Stimulated activated CD8-positive, alpha-beta memory T cell treated with anti-CD3 and anti-CD28 coated beads, Interleukin-15, amount 100 ng/mL, for 4 hours (primary cell): ENCODE measurements at places on chromosomes 3 and 15.

DNA sequence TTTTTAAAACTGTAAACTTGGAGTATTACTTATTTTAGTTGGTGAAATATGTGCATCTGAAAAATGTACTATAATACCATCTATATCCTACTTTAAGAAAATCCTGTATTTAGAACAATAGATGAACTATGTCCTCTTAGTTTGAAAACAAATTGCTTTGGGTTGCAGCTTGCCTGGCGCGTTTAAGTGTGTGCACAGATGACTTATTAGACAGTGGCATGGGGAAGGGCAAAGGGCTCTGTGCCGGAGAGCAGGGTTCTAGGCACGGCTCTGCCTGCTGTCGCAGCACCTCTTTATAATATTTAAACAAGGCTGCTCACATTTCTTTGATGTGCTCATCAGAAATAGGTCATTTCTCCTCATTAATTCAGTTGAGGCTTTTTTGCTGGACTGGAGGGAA is 10.0 kb downstream of the PXK start:
- DNase-seq: no peak

DNA sequence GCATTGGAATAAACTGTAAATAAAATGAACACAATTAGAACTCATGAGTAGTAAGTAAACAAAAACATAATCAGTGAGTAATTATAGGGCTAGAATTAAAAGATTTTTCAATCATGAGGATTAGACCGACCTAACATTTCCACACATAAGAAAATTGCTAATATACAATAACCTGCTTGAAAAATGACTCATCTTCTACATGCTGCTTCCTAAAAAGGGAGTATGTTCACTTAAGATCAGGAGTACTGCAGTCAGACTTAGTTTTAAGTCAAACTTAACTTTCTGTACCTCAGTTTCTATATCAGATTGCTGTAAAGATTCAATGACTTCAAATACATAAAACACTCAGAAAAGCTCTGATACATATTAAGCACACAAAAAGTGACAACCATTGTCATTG is 22.6 kb upstream of the NEK10 start:
- DNase-seq: no peak

DNA sequence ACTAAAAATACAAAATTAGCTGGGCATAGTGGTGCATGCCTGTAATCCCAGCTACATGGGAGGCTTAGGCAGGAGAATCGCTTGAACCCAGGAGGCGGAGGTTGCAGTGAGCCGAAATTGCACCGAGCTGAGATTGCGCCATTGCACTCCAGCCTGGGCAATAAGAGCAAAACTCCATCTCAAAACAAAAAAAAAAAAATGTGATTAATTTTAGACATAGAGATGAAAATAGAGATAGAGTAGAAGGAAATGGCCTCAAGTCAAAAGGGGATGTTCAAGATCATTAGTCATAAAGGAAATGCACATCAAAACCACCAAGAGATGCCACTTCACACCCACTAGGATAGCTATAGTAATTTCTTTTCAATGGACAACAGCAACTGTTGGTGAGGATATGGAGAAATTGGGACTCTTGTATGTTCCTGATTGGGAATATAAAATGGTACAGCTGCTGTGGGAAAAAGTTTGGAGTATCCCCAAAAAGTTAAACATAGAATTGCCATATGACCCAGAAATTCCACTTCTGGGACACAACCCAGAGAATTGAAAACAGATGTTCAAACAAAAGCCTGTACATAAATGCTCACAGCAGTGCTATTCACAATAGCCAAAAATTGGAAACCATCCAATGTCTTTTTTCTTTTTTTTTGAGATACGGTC is 55.4 kb downstream of the ABHD2 start:
- no peak for DNase-seq

- DNase-seq: no peak
Measured at GRCh38 chr3:193777524-193777923, 184.5 kb downstream of the OPA1 start.

DNA sequence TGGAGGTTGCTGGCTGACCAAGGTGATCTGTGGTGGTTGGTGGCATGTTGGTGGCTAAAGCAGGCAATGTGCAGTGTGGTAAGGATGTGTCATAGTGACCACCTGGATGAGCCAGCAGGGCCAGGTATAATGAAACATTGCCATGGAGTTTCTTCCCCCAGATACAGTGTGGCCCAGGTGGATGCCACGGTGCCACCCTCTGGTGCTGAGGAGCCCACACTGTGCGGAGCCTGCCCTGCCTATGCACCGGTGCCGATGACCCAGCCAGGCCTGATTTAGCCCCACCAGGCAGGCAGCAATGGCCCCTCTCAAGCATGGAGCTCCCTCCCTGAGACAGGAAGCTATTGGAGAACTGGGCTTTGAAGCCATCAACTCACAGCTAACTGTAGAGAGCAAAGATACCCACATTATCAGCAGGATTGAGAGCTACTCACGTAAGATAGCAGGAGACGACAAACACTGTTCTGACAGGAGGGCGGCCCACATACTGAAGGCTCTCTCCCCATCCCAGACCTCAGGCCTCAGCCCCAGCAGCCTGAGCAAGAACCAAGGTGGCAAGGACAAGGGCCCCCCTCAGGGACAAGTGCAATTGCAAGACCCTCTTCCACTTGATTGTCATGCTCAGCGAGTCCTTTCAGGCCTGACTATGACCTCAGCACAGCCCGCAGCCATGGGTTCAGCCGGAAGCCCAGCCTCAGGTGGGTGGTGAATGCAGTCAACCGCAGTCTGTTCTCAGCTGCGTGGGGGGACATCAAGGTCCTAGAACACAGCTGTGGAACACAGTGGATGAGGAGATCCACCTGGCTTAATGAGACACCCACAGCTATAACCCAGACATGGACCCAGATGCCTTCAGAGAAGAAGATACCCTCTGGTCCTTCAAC is 82.8 kb upstream of the CDV3 start:
- peak; percentile 53 for DNase-seq

DNA sequence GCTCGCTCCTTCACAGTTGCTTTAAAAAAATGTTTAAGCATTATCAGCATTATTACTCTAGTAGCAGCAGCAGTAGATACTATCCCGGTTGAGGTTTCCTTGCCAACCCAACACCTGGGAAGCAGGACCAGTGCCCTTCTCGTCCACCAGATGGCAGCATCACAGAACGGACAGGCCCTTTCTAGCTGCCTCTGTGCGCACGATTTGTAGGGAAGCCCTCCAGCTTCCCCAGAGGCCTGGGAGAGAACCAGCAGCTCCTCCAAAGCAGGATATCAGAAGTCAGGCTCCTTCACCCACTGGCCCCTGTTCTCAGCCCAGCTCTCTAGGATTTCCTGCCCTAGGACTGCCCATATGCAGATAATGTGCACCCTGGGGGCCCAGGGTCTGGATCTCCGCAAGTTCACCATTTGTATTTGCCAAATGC is 16.8 kb upstream of the ESYT3 start:
- DNase-seq: peak; percentile 8
